ENCODE measurements at places on chromosomes 4 and X.

DNA sequence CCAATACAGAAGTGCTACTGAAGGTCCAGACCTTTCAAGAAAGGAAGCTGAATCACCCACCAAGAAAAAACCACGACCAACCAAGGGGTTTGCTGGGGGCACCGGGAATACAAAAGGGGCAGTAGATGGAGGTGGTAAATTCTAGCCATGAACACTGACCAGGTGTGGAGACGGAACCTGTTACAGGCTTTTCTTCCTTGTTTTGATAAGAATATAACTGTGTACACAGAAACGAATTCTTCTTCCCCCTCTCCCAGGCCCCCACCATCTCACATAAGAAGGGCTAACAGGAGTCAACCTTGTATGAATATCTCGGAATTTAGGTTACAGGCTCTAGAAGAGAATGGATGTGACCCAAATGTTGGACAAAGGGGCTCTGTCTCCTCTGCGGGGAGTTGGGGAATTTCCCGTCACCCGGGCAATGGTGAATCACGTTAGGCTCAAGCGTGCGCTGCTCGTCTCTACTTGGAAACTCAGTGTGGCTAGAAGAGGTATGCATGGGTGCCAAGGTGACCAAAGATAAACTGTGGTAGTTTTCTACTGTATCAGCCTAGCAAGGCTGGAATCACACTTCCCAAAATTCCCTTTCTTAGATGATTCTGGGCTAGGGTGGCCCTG lies 87.0 kb downstream of the AFAP1 start:
- DNase-seq, result no peak

GRCh38 chrX:50003467-50003866 lies 81.1 kb downstream of the CLCN5 start:
- DNase-seq, result no peak

DNA sequence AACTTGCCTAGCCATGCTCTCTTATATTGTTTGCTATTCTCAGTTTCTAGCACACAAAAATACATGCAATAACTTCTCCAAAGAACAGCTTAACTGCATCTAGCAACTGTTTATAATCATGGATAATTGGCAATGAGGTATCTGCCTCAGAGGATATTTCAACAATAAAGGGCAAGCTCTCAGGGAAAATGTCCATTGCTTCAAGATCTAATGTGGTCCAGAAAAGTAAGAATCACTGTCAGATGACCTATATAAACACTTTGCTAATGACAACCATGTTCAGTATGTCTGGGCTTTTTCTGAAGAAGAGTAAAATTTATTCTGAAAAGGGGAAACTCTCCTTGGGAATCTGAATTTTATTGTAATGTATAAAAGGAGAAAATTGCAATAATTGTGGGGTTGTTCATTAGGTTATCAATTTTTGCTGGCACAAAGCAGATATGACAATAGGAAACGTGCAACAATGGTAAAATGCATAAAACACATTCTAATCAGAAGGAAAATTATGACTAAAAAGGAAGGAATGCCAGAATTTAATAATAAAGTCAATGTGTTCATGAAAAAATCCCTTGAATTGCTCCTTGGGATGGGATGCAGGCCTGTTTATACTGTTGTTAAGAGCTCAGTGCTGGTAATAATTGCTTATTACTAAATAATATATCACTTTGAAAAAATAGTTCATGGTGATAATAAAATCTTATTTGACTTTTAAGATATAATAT lies 90.3 kb downstream of the ANTXR2 start:
- peak; percentile 14 for DNase-seq

GRCh38 chr4:123417813-123418212 lies 21.2 kb downstream of the SPRY1 start:
- DNase-seq, result no peak

- DNase-seq, result no peak
These were observed 60.9 kb upstream of the CLCN4 start for GRCh38 chrX:10095698-10096432.

DNA sequence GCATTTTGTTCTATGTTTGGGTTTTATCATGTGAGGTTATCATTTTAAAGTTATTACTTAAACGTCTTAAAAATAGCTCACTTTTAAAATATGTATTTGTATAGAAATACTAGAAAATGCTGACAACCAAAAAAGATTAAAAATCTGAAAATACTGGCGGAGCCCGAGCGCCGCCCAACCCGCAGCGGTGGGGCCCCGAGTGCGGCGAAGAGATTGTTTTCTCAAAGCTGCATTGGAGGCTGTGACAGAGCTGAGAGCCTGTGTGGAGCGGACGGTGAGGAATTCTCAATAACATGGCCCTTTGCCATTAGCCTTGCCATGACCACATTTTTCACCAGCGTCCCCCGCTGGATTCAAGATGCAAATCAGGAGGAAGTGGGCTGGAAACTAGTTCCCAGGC lies 255.4 kb downstream of the NKX6-1 start:
- DNase-seq, result no peak

GRCh38 chrX:106168107-106168506 lies at the start of gene PWWP3B:
Gene PWWP3B, plus strand, starts transcription at chrX:106168305. Its CDS starts 37,128 bp downstream, at chrX:106205433.
- DNase-seq, result peak; percentile 34

DNA sequence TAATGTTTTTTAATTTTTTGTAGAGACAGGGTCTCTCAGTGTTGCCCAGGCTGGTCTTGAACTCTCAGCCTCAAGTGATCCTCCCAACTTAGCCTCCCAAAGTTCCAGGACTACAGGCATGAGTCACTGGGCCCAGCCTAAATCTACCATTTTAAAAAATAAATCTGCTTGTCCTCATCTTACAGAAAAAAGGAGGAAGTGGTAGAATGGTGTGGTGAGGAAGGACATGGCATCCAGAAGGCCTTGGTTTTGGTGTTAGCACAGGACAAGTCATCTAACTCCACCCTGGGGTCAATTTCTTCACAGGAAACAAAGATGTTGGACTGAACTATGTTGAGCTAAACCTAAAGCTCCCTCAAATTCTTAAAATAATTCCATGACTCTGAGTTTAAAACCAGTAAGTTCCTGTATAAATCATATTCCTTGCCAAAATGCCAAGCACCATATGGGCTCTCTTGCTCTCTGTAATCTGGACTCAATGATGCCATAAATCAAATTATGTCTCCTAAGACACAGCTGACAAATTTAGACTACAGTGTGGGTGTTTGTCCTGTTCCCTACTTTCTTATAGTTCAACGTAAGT lies 253.9 kb upstream of the NOCT start:
- DNase-seq, result peak; percentile 84
